Esophagus muscularis mucosa (tissue), 4 donors: ENCODE measurements at places on chromosomes 7 and 10.

DNA sequence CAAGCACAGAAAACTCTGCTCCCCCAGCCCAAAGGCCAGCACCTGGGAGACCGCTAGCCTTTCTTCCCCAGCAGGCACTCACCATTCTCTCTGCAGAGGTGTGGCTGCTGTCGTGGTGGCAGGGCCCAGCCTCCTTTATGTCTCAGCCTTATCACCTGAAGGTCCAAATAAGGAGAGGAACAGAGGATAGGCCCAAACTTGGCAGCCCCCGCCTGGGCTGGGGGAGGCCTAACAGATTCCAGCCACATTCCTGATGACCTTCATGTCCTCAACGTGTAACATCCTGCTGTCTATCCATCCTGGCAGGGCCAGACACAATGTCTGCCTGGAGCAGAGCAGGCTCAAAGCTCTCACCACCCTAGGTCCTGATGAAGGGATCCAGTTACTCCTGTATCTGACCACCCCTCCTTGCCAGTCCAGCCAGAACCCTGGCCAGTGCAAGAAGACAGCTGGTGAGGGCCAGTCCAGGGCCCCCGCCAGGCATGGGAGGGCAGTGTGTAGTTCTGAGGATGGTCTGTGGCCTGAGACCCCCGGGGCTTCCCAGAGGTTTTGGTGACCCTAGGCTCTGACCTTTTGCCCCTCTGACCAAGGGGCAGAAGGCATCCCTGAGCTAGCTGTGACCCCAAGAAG is at the start of gene MYL7:
TSS of gene MYL7 (minus strand) at position 112 of the 630 bp plus-strand sequence. CDS start at position 85, 27 bp downstream.
- DNase-seq: no peak

DNA sequence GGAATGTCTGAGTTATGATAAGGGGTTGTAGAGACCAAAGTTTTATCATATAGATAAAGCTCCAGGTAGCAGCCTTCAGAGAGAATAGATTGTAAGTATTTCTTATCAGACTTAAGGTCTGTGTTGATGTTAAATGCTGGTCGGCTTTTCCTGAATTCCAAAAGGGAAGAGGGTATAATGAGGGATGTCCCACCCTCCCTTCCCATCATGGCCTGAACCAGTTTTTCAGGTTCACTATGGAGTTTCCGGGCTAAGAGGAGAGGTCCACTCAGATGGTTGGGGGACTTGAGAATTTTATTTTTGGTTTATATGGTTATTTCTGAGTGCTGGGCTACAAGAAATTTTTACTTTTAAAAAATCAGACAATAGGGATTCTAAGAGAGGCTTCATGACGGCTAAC is 45.2 kb downstream of the HERPUD2 start:
- no peak for DNase-seq

DNA sequence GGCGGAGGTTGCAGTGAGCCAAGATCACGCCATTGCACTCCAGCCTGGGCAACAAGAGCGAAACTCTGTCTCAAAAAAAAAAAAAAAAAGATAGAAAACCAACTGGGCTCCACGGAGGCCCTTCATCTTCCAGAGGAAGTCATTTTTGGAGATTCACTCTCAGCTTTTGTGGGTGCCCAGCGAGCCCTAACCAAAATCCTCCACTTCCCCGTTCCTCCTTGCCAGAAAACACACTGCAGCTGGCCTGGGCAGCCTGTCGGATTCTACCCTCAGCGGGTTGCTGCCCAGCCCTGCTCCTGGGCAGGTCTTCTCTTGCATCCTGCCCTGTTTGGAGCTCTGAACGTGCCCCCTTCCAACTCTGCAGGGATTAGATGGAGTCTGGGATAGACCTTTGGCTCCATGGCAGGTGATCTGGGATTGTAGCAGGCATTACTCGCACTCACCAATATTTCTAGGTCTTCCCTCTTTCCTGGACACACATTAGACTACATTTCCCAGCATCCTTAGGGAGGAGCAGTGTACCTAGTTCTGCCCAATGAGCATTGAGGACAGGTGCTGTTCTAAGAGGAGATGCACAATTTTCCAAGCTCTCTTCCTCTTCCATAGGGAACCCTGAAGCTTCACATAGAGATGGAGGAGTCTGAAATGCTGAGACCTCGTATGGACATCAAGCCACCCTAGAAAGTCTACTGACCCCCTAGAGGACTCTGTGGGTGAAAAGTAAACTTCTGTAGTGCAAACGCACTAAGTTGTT is 4.6 kb downstream of the GRID2IP start:
- no peak for DNase-seq

DNA sequence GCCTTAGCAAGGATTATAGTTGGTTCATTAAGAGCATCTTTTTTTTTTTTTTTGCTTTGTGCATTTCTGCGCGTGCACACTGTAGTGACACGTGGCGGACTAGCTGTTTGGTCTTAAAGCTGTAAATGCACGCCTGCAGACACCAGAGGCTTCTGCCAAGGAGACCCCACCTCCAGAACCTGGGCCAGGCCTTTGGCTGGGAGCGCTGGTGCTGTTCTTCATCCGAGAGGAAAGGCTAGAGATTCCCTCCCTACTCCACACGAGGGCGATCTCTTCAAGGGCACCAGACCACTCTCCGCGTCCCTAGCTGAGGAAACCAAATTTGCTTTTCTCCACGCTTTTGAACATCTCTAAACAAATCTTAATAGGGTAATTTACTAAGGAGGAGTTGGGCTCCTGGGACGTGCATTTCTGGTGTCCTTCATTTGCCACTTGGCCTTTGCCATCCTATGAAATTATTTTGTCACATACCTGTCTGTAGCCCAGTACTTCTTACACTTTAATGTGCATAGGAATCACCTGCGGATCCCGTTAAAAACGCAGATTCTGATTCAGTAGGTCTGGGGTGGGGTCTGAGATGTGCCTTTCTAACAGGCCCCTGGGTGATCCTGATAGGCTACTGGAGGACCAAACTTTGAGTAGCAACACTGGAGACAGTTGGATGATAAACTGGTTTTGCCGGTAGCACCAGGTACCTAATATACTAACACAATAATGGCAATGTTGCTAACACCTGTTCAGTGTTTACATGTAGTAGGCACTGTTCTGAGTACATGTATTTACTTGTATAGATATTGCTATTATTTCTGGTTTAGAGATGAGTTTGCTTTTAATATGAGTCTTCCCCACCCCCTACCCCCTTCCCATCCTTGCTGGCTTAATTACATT is 1.3 kb upstream of the SLC26A5 start:
- no peak for DNase-seq

- DNase-seq: peak; percentile 77
These were observed 3.4 kb upstream of the ARHGAP22 start for GRCh38 chr10:48608279-48608681.

GRCh38 chr7:2610898-2611297 is 20.9 kb upstream of the TTYH3 start:
- no peak for DNase-seq
